H9 (cell line): ENCODE measurements at places on chromosomes 5 and 9. TPM values are rescaled to one million over a fixed set of nuclear protein-coding genes. Genes with fewer than 3 reads are reported as not detected.

DNA sequence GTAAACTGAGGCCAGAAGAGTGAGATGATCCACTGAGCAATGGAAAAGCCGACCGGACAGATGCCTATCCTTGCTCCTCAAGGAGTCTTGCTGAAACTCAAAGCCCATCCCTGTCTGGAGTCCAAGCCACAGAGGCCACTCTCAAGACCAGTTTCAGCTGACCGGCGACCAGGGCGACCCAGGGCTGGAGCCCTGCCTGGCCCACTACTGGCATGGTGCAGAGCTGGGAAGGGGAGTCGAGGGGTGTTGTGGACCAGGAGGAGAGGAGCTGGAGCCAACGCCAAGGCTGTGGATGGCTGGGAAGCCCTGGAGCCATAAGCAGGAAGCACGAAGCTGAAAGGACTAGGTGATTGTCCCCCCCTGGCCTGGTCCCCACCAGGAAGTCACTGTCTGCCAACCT is 22.1 kb downstream of the FAM163B start:
- peaks cover 2% of the 10 kb centered on the region; the same call in 1 of the 3 replicates for H3K36me3 ChIP-seq
- H3K27me3 ChIP-seq: no peaks in the 10 kb centered on the region
- H3K27ac ChIP-seq: no peak overlapping the region
- DNase-seq: no peak
- no peak overlapping the region for H3K4me3 ChIP-seq

The KIF12 gene
- total RNA-seq: 1.8 and 3.3 TPM in 2 replicates

The LOX gene
- 0.61 and 0.79 TPM in 2 replicates for total RNA-seq

The TMED7 gene
- 68.8 and 70.0 TPM in 2 replicates for total RNA-seq

DNA sequence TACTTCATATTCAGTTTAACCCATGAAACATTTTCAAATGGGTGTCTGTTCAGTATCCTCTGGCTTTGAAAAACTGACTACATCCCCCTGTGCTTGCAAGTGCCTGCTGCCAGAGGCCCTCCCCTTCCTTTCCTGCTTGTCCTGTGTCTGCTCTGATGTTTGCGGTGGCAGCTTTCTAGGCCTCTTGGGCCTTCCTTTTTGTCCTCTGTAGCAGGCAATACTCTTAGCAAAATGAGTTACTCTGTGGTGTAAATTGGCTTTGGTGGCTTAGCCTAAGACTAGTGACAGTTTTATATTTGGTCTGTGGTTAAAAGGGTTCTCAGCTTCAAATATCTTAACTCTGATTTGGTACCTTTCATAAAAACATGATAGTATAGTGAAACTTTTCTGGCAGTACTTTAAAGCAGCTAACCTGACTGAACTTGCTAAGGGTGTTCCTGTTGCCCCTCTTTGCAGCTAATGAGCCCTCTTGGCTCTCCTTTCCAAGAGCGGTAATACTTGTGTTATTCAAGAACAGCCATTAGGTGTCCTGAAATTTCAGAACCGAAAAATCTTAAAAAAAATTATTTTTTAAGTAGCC is 76.6 kb downstream of the GOLM1 start:
- no peak overlapping the region for H3K4me3 ChIP-seq
- peaks cover 82% of the 10 kb centered on the region for H3K36me3 ChIP-seq
- H3K27me3 ChIP-seq: no peaks in the 10 kb centered on the region
- DNase-seq: no peak
- H3K4me1 ChIP-seq: no peaks in the 10 kb centered on the region

GRCh38 chr5:39424736-39425637 is at the start of gene DAB2:
Gene DAB2 (minus strand): TSS chr5:39424980. CDS start chr5:39394320, 30,660 bp downstream.
- H3K27me3 ChIP-seq: no peaks in the 10 kb centered on the region
- peaks cover 3% of the 10 kb centered on the region; the same call in 1 of the 2 replicates for H3K4me1 ChIP-seq
- peak; percentile 91 for DNase-seq
- H3K4me3 ChIP-seq: peak within 1 kb of the TSS; percentile 76

- H3K4me3 ChIP-seq: no peak overlapping the region; the same call in 2 of the 3 replicates
- no peaks in the 10 kb centered on the region for H3K36me3 ChIP-seq
- no peak overlapping the region for H3K27ac ChIP-seq
- peaks cover 2% of the 10 kb centered on the region; the same call in 1 of the 2 replicates for H3K4me1 ChIP-seq
Measured at GRCh38 chr5:1637639-1638481, 114.1 kb upstream of the LPCAT1 start.

DNA sequence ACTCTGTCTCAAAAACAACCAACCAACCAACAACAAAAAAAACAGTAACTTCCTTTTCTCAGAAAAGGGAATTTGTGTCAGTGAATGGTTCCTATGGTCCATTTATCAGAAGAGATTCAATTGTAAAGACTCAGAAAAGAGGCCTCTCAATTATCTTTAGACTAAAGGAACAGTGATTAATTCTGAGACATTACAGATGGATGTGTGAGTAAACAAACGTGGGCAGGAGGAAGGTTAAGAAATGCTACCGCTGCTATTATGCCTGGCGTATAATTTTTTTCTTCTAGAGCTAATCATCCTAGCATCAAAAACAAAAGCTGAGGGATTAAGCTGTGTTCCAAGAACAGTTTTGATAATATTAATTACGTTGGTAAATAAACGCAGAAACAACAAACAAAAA is 52.9 kb upstream of the JMY start:
- no peaks in the 10 kb centered on the region for H3K27me3 ChIP-seq
- H3K4me3 ChIP-seq: no peak overlapping the region
- H3K36me3 ChIP-seq: no peaks in the 10 kb centered on the region
- no peak for DNase-seq
- no peak overlapping the region for H3K27ac ChIP-seq

- no peaks in the 10 kb centered on the region for H3K27me3 ChIP-seq
- H3K27ac ChIP-seq: no peak overlapping the region
- no peak overlapping the region for H3K4me3 ChIP-seq
- no peaks in the 10 kb centered on the region; the same call in 1 of the 2 replicates for H3K4me1 ChIP-seq
- DNase-seq: no peak
Measured at GRCh38 chr5:67771221-67771620, 444.3 kb upstream of the PIK3R1 start.

The CCL27 gene
- 0.28 and 1.0 TPM in 2 replicates for total RNA-seq

- H3K4me1 ChIP-seq: no peaks in the 10 kb centered on the region
- H3K27me3 ChIP-seq: no peaks in the 10 kb centered on the region
- H3K36me3 ChIP-seq: peaks cover 17% of the 10 kb centered on the region
- no peak for DNase-seq
- no peak overlapping the region for H3K27ac ChIP-seq
- no peak overlapping the region for H3K4me3 ChIP-seq
Measured at GRCh38 chr5:37198061-37198460, 51.1 kb downstream of the CPLANE1 start.
